ENCODE measurements at places on chromosomes 1 and 21.

DNA sequence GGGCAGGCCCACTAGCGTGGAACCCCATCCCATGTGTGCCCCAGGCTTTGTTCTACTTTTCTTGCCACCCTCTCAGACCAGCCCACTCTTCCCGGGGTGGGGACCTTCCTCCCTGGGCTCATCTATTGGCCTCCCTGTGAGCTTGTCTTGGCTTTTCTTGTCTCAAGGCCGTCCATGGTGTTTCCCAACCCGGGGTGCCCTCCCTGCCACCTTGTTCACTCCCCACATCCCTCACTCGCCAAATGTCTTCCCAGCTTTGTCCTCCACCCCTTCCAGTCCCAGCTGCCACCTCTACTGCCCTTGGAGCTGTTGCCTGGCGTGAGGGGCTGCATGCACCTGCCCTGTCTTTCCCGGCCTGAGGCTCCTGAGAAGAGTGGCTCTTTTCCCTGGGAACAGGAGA, 18.4 kb downstream of the LRRC71 start:
- H3K4me1 ChIP-seq, result no peaks in the 10 kb centered on the region
- H3K36me3 ChIP-seq, result peaks cover 35% of the 10 kb centered on the region
- H3K27ac ChIP-seq, result no peak overlapping the region
- no peak for DNase-seq

DNA sequence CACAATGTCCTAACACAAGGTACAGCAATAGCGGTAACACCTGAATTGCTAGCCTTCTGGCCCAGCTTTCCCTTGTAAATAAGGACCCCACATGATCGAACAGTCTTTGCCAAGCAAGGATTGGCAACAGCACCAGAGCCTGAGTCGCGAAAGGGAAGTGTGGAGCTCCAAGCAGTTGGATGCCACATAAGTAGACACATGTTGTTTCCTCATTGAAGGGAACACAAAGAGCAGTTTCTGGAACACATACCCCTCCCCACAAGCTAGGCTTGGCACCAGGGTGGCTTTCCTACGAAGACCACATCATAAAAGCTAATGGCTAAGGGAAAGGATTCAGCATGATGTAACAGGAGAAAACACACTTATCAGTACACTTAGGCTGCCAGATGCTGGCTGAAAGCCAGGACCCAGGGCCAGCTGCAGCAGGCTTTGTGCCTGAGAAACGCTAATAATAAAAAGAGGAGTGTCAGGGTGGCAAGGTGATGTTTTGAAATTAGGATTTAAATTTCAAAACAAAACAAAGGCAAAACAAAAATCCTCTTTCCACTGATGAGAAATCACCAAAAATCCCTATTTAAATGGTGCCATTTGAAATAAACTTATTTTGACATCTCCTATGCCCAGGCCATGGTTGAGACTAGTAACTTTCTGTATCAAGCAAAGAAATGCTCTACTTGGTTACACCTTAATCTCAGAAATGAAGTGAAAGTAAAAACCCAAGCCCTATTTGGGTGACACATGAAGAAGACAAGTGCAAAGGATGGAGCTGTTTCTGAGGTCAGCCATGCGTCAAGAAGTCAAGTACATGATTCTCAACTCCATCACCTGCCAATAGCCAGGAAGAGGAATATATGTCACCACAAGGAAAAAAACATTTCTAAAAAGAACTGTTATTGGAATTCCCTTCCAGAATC, 11.9 kb upstream of the CPLANE2 start:
- peaks cover 21% of the 10 kb centered on the region for H3K36me3 ChIP-seq
- H3K4me3 ChIP-seq, result no peak overlapping the region
- DNase-seq, result no peak
- no peaks in the 10 kb centered on the region for H3K27me3 ChIP-seq
- H3K4me1 ChIP-seq, result no peaks in the 10 kb centered on the region
- no peak overlapping the region for H3K27ac ChIP-seq

DNA sequence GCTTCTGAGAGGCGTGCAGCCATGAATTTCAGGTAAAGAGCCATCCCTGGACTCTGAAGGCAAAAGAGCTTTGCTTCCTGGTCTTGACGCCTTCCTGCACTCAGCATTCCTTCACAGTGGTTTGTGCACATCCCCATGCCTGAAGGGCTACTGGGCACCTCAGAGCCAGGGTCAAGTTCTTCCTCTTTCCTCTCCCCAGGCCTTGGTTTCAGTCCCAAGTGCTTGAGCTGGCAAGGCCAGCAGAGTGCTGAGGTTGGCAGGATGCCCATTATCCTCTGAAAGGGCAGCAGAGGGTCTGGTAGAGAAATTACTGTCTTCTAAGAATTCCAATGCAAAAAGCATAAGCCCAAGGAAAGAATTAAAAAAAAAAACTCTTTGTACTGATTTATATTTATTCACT, 1064.9 kb downstream of the TTLL7 start:
- no peaks in the 10 kb centered on the region for H3K36me3 ChIP-seq
- no peak overlapping the region for H3K4me3 ChIP-seq
- no peaks in the 10 kb centered on the region for H3K4me1 ChIP-seq
- no peak overlapping the region for H3K27ac ChIP-seq
- no peak for DNase-seq
- no peaks in the 10 kb centered on the region for H3K27me3 ChIP-seq

GRCh38 chr1:24047110-24047477, 64.8 kb downstream of the MYOM3 start:
- H3K4me3 ChIP-seq, result no peak overlapping the region
- no peaks in the 10 kb centered on the region for H3K36me3 ChIP-seq
- DNase-seq, result no peak
- no peaks in the 10 kb centered on the region for H3K27me3 ChIP-seq

GRCh38 chr1:51415963-51416362, 85.6 kb upstream of the TTC39A start:
- H3K36me3 ChIP-seq, result peaks cover 4% of the 10 kb centered on the region
- no peaks in the 10 kb centered on the region for H3K27me3 ChIP-seq
- no peak overlapping the region for H3K27ac ChIP-seq

GRCh38 chr1:230622151-230622550, 20.1 kb upstream of the COG2 start:
- H3K27ac ChIP-seq, result no peak overlapping the region
- no peaks in the 10 kb centered on the region for H3K36me3 ChIP-seq
- no peaks in the 10 kb centered on the region for H3K27me3 ChIP-seq
- H3K4me1 ChIP-seq, result no peaks in the 10 kb centered on the region
- no peak for DNase-seq

- no peak overlapping the region for H3K4me3 ChIP-seq
- no peaks in the 10 kb centered on the region for H3K27me3 ChIP-seq
- H3K36me3 ChIP-seq, result no peaks in the 10 kb centered on the region
- no peaks in the 10 kb centered on the region for H3K4me1 ChIP-seq
Observed at GRCh38 chr21:45236481-45236880, 51.2 kb downstream of the POFUT2 start.

GRCh38 chr21:25573409-25574206, 33.7 kb downstream of the MRPL39 start:
- peak; percentile 28 for DNase-seq
- H3K27me3 ChIP-seq, result no peaks in the 10 kb centered on the region

- no peak overlapping the region for H3K27ac ChIP-seq
- H3K4me3 ChIP-seq, result no peak overlapping the region
- H3K36me3 ChIP-seq, result no peaks in the 10 kb centered on the region
- no peaks in the 10 kb centered on the region for H3K27me3 ChIP-seq
- no peak for DNase-seq
Observed at GRCh38 chr21:42081138-42081537, 10.0 kb downstream of the UMODL1 start.

GRCh38 chr1:64292399-64292798, 89.0 kb downstream of the UBE2U start:
- H3K4me3 ChIP-seq, result no peak overlapping the region
- H3K36me3 ChIP-seq, result no peaks in the 10 kb centered on the region
- no peak for DNase-seq

DNA sequence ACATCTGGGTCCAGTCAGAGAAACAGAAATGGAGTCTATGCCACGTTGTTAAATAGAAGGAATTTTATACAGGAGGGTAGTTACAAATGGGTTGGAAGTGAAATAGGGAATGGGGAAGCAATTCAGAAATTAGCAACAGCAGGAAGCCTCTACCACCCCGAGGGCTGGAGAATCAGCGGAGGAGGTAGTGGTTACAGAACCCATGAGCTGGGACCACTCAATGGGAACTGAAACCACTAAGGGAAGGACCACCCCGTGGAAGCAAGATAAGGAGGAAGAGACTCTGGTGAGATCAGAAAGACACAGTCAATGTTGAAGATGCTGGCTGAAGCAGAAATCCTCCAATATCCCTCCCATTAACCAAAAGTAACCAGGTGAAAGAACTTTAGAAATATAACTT, 15.5 kb upstream of the MAST2 start:
- peaks cover 9% of the 10 kb centered on the region for H3K4me1 ChIP-seq
- H3K27ac ChIP-seq, result no peak overlapping the region
- H3K27me3 ChIP-seq, result no peaks in the 10 kb centered on the region
- H3K4me3 ChIP-seq, result no peak overlapping the region
- no peak for DNase-seq

DNA sequence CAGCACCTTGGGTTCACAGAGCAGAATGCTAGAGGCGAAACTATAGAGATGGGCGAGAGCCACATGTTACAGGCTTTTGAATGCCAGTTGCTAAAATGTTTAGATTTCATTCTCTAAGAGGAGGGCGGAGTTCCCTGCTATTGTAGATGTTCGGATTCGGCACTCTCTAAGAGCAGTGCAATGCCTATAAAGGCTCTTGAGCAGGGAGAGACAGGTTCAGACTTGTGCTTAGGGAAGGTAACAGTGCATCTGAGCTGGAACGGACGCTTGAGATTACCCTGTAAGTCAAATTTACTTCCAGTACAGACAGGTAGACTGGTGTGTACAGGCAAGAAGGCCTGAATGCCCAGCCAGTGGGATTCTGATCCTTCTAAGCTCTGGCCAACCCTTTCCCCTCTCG, 15.3 kb downstream of the LURAP1 start:
- no peak overlapping the region for H3K27ac ChIP-seq
- H3K4me1 ChIP-seq, result no peaks in the 10 kb centered on the region
- H3K4me3 ChIP-seq, result no peak overlapping the region
- H3K27me3 ChIP-seq, result no peaks in the 10 kb centered on the region
- no peaks in the 10 kb centered on the region for H3K36me3 ChIP-seq

DNA sequence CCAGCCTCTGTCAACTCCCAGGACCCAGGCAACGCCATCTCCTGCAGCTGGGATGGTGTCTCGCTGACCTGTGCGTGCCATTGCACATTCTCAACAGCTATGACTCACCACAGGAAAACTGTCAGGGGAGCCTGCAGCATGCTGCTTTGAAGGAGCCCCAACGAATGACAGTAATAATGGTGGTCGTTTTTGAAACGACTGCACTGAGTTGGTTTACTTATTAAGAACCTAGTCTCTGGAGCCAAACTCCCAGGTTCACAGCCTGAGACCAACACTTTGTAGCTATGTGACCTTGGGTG, 21.6 kb downstream of the TCEA3 start:
- no peak overlapping the region for H3K4me3 ChIP-seq
- no peak overlapping the region for H3K27ac ChIP-seq
- no peaks in the 10 kb centered on the region for H3K27me3 ChIP-seq

- H3K27ac ChIP-seq, result no peak overlapping the region
- H3K27me3 ChIP-seq, result no peaks in the 10 kb centered on the region
- H3K4me1 ChIP-seq, result no peaks in the 10 kb centered on the region
- DNase-seq, result no peak
Observed at GRCh38 chr1:41341772-41342562, 19.3 kb upstream of the FOXO6 start.

GRCh38 chr1:44808063-44808937, at the start of gene BTBD19:
Gene BTBD19, plus strand, starts transcription at chr1:44808523. Its CDS starts 298 bp downstream, at chr1:44808821.
- H3K27me3 ChIP-seq, result no peaks in the 10 kb centered on the region
- H3K4me3 ChIP-seq, result peak within 1 kb of the TSS; percentile 24
- peak; percentile 77 for DNase-seq

GRCh38 chr1:211320980-211321379, 5.7 kb upstream of the TRAF5 start:
- no peak for DNase-seq
- H3K36me3 ChIP-seq, result no peaks in the 10 kb centered on the region
- peaks cover 3% of the 10 kb centered on the region for H3K4me1 ChIP-seq
- H3K4me3 ChIP-seq, result no peak overlapping the region

DNA sequence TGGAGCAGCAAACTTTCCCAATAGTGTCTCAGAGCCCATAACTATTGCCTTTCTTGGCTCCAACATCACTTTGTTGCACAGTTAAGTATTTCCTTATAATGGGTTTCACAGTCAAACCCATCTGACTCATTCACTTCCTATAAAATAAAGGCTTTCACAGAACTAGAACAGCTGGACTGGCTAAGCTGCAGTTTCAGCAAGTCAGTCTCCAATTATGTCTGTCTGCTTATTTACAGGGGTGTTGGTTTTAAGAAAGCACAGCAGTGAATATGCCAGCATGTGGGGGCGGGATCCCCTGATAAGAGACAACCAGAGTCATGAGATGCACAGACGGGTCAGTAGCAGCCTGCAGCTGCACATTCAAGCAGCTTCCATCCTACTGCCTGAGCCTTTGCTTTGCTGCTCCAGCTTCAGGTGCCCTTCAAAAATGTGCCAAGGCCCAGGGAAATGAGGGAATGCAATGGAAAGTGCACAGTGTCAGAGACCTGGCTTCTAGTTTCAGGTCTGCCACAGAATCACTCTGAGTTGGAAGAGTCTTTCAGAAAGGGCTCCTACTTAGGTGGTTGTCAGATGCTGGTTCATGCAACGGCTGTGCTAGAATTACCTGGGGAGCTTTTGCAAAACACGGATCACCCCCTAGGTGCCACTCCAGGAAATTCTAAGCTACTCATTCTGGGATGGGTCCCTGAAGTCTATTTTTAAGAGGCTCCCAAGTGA, 24.8 kb downstream of the RNF19B start:
- H3K4me3 ChIP-seq, result no peak overlapping the region
- DNase-seq, result no peak
- no peaks in the 10 kb centered on the region for H3K27me3 ChIP-seq
- no peak overlapping the region for H3K27ac ChIP-seq
- H3K36me3 ChIP-seq, result peaks cover 78% of the 10 kb centered on the region

DNA sequence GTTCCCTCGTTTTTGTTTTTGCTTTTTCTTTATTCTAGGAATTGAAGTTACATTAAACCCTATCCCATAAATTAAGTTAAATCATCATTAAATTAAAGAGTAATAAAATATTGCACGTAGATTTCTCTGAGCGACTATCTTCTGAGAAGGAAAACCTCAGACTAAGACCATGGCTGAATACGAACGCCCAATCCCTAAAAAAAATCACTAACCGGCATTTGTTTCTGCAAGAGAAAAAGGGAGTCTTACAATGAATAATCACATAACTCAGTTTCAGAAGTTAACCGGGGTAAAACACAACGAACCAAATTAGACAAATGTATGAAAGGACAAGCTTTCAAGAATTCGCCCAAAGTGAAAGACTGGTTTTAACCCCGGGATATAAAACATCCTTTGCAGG, 1.3 kb downstream of the PIK3R3 start:
- no peak overlapping the region for H3K4me3 ChIP-seq
- H3K27me3 ChIP-seq, result peaks cover 24% of the 10 kb centered on the region
- no peaks in the 10 kb centered on the region for H3K36me3 ChIP-seq
- DNase-seq, result no peak

- H3K4me1 ChIP-seq, result peaks cover 16% of the 10 kb centered on the region
- H3K27me3 ChIP-seq, result no peaks in the 10 kb centered on the region
- peak; percentile 11 for DNase-seq
- peak overlapping the region; percentile 10 for H3K27ac ChIP-seq
- no peak overlapping the region for H3K4me3 ChIP-seq
- H3K36me3 ChIP-seq, result peaks cover 10% of the 10 kb centered on the region
Observed at GRCh38 chr21:44765231-44766013, 36.2 kb downstream of the UBE2G2 start.

All from effector memory CD4-positive, alpha-beta T cell (primary cell).